T-cell (primary cell): ENCODE measurements at places on chromosomes 16 and 17. TPM values are rescaled to one million over a fixed set of nuclear protein-coding genes. Genes with fewer than 3 reads are reported as not detected.

DNA sequence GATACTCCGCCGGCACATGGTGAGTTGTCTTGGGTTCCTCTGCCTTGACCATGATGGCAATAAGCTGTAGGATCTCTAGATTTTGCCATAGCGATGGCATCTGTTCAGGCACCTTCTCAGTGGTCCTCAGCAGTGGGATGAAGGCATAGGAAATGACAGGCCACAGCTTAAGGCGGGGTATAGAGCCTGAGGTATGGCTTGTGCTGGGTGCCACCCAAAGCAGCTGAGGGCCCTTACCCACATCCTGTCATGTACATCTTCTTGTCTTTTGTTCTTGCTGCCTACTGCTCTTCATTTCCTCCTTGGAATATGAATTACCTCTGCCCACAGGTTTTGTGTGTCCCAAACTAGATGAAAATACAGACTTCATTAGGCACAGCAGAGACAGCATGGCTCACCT, 29.5 kb downstream of the KAT7 start:
- peak; percentile 49 for DNase-seq

DNA sequence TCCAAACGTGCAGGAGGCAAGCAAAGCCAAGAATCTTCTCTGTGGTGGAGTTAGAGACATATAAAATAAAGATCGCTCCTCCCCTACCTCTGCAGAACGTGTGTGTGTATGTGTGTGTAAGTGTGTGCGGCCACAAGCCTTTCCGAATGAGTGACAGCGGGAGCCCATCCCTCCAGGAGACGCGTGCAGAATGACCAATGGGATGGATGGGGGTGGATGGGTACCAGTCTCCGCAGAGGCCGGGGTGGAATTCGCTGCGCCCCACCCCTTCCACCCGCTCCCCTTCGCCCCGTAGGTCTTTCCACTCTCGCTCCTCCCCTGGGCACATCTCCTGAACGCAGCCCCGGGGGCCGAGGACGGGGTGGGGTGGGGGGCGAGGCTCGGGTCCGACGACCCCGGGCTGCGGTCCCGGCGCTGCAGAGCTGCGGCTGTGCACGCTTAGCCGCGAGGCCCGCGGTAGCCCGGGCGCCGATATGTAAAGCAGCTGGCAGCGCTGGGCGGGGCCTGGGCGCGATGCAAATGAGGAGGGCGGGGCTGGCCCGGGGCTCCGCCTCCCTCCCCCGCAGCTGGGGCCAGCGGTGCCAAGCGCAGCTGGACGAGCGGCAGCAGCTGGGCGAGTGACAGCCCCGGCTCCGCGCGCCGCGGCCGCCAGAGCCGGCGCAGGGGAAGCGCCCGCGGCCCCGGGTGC, at the start of gene PRKCB:
Gene PRKCB, plus strand, starts transcription at position 594 of the 688 bp plus-strand sequence.
- DNase-seq, result peak; percentile 81

DNA sequence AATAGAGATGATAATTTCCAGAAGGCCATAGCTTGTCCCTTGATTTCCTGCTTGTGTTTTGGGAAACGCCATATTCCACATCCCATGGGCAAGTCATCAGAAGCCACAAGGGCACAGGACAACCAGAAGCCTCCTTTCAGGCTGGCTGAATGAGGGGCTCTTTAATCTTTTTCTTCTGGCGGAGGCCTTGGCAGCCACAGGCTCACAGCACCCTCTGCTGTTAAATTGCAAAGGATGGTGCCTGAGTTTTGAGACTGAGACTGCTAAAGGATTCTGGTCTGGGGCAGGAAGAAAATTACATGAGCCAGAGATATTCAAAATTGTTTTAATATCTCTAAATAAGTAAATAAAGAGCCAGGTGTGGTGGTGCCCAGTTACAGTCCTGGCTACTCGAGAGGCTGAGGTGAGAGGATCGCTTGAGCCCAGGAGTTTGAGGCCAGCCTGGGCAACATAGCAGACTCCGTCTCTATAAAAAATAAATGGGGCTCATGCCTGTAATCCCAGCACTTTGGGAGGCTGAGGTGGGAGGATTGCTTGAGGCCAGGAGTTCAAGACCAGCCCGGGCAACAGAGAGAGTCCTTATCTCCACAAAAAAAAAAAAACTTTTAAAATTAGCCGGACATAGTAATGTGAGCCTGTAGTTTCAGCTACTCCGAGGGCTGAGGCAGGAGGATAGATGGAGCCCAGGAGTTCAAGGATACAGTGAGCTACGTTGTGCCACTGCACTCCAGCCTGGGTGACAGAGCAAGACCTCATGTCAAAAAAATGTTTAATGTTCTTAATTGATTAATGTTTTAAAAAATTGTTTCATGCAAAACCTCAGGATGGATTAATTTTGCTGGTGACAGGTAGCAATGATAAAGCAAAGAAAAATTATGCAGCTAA, 26.3 kb downstream of the AARSD1 start:
- DNase-seq, result no peak

GRCh38 chr17:38879878-38880665, 10.2 kb downstream of the LASP1 start:
- DNase-seq, result peak; percentile 40

GRCh38 chr17:67157732-67158639, 87.0 kb downstream of the HELZ start:
- no peak for DNase-seq

GRCh38 chr16:77917971-77918370, 104.4 kb upstream of the CLEC3A start:
- DNase-seq, result no peak

DNA sequence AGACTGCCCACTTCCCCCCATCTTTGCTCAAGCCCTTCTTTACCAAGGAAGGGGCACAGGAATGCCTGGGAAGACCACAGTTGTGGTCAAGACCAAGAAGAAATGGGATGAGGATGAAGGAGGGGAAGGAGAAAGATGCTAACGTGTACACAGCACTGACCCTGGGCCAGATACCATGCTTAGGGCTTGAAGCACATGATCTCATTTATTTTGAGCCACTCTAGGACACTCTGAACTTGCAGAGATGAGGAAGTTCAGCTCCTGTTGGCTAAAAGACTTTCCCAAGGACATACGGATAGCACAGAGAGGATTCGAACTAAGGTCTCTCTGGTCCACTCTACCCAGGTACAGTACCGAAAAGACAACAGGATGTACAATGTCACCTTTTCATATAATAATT, 42.6 kb downstream of the PIK3R5 start:
- no peak for DNase-seq

- DNase-seq, result peak; percentile 73
Observed at GRCh38 chr17:32609085-32609484, 122.3 kb downstream of the CDK5R1 start.

- peak; percentile 97 for DNase-seq
Observed at GRCh38 chr17:64025732-64026294, 5.4 kb upstream of the ICAM2 start.

GRCh38 chr17:48546924-48547807, 2.3 kb upstream of the HOXB2 start:
- DNase-seq, result no peak

- no peak for DNase-seq
Observed at GRCh38 chr16:26386096-26386495, 680.6 kb upstream of the C16orf82 start.

- no peak for DNase-seq
Observed at GRCh38 chr16:74659041-74659440, 7.6 kb downstream of the RFWD3 start.

GRCh38 chr16:80614908-80615671, 74.3 kb downstream of the DYNLRB2 start:
- DNase-seq, result no peak

DNA sequence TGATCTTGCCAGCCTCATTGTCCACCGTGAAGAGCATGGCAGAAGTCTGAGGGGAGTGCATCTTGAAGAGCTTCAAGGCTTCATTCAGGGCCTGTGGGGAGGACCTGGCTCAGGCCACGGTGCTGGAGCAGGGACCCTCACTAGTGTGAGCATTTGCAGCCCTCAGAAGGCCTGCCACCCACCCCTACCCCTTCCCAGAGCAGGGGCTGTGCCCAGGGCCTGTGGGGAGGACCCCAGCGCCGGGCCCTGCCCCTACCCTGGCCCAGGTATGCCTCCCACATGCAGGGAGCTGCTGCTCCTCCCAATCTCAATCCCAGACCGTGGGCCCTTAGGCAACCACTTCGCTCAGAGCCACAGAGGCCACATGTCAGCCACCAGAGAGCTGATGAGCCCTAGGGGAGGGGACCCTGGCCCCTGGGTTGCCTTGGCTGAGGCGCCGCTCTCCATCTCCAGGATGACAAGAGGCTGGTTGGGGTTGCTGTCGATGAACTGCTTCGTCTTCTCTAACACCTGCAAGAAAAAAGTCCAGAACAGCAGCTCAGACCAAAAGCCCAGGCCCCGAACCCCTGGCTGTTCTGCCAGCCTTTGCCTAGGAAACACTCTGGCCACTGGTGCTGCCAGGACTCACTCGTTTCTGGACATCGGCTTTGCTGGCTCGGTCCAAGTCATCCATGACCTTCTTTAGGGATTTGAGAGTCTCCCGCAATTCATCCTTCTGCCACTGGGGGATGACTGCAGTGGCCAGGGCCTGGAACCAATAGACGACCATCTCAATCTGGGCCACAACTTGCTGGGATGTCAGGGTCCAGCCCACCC, 1.8 kb upstream of the EXOSC6 start:
- DNase-seq, result no peak

- peak; percentile 17 for DNase-seq
Observed at GRCh38 chr17:74521701-74522201, 9.5 kb downstream of the CD300LB start.

- no peak for DNase-seq
Observed at GRCh38 chr16:11136600-11136999, 119.4 kb downstream of the SOCS1 start.

GRCh38 chr16:24589997-24590396, 50.6 kb downstream of the RBBP6 start:
- no peak for DNase-seq

GRCh38 chr16:14193316-14193871, 122.3 kb downstream of the MRTFB start:
- peak; percentile 6 for DNase-seq

- no peak for DNase-seq
Observed at GRCh38 chr17:62648956-62649294, 21.5 kb downstream of the MRC2 start.

DNA sequence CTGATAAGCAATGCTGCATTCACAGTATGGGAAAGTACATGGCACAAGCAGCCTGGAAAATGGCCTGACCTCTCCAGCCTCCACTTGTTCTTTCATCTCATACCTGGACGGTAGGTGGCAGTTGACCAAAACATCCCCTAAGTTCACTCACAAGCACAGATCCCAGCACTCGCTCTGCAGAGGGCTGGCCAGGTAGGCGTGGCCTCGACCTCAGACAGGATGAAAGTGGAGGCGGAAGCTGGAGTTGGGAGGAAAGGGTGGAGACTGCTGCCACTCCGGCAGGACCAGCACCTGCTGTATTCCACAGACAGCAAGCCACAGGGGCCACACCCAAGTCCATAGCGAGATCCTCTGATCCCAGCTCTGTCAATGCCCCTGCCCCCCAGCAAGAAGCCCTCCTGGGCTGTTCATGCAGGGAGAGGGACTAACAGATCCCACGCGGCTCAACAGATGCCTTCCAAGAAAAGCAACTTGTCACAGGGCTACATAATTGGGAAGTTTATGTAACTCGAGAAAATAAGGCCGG, 31.3 kb downstream of the ZCCHC14 start:
- no peak for DNase-seq

- no peak for DNase-seq
Observed at GRCh38 chr17:42460371-42460770, 1.7 kb downstream of the ATP6V0A1 start.

- DNase-seq, result no peak
Observed at GRCh38 chr17:4938688-4939545, 929 bp downstream of the SLC25A11 start.

DNA sequence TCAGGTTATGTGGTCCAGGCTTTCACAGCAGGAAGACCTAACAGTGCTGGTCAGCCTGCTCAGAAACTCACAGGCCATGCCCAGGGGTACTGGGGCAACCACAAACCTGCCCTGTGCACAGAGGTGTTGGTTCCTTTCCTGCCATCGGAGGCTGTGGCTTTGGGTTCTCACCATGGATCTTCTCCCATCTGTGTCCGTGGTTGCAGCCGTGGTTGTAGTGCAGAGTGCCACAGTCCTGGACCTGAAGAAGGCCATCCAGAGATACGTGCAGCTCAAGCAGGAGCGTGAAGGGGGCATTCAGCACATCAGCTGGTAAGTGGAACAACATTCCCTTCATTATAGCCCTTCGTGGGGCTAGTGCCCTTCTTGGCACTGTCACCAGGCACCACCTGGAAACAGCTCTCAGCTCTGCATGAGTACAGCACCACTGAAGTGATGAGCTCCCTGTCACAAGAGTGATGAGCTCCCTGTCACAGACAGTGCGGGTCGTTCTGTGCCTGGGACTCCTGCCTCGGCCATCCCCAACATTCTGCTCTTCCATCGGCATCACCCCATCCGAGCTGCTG, 2.0 kb downstream of the SNRNP25 start:
- no peak for DNase-seq

- DNase-seq, result no peak
Observed at GRCh38 chr17:2397247-2398171, 3.4 kb downstream of the MNT start.

Gene CA7
- total RNA-seq, result not detected

Gene NPIPA8
- total RNA-seq, result 0.40 TPM

Gene TOX3
- 0.10 TPM for total RNA-seq

Gene HSF4
- total RNA-seq, result 22.3 TPM

Gene DHX38
- 116 TPM for total RNA-seq

Gene SLC5A10
- not detected for total RNA-seq

Gene CD300C
- total RNA-seq, result not detected

Gene SLFN11
- total RNA-seq, result 25.2 TPM

Gene BCO1
- total RNA-seq, result not detected

Gene SLC6A2
- not detected for total RNA-seq
